ENCODE measurements at places on chromosomes 7 and 10.

GRCh38 chr10:22697800-22698199, 16.6 kb downstream of the PIP4K2A start:
- no peak for DNase-seq

DNA sequence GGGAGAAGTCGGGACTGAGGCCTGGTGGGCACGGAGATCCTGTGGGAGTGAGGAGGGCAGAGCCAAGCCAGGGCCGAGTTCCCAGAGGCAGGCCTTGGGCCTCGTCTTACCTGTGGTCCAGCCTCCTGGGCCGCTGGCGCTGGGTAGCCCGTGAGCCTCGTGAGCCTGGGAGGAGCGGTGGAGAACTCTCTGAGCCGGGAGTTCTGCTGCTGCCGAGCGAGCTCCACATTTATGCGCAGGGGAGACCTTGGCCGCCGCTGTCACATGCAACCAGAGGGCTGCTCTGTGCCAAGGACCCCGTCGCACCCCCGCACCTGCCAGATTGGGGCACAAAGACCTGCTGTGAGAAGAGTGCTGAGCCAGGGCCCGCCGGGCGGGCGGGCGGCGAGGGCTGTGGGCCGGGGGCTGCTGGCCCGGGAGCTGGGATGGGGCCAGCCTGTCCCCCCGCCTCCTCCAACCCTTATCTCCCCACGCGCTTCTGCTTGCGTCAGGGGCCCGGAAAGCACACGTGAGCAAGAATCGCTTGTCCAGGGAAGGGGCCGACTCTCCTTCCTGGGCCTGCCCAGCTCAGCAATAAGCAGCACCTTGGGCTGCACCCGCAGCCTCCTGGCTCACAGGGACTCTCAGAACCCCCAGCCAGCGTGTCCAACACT, 10.2 kb downstream of the VENTX start:
- no peak for DNase-seq

GRCh38 chr10:111732166-111732785, 451.3 kb downstream of the GPAM start:
- no peak for DNase-seq

- DNase-seq = no peak
Measured at GRCh38 chr7:142581341-142581740, 167.9 kb upstream of the PRSS1 start.

DNA sequence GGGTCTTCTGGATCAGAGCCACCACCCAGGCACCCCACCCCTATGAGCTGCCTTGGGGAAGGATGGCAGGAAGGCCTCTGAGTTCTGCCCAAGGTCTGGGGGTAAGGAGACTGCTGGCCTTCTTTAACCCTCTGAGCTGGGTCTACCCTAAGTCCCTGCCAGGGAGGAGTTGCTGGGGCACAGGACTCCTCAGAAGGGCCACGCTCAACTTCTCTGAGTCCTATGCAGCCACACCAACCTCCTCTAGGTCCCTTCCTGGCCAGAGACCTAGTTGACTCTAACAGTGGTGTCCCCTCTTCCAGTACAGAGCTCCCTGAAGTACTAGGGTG, 2.6 kb upstream of the NEURL1 start:
- no peak for DNase-seq

DNA sequence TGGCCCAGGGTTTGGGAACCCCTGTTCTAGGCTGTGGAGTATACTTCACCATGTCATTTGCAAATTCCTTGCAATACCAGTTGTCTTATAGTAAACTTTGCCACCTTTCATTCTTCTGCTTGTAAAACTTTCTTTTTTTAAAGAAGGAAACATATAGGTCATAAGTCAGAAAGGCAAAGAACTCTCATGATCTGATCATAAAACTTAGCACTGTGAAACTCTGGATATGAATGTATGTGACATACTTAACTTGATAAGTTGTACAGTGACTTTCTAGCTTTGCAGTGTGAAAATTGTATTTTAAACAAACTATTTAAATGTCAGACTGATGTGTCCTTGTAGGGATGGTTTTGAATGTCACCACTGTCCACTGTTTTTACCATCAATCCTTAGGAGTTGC, 31.0 kb upstream of the SAMD9L start:
- no peak for DNase-seq

DNA sequence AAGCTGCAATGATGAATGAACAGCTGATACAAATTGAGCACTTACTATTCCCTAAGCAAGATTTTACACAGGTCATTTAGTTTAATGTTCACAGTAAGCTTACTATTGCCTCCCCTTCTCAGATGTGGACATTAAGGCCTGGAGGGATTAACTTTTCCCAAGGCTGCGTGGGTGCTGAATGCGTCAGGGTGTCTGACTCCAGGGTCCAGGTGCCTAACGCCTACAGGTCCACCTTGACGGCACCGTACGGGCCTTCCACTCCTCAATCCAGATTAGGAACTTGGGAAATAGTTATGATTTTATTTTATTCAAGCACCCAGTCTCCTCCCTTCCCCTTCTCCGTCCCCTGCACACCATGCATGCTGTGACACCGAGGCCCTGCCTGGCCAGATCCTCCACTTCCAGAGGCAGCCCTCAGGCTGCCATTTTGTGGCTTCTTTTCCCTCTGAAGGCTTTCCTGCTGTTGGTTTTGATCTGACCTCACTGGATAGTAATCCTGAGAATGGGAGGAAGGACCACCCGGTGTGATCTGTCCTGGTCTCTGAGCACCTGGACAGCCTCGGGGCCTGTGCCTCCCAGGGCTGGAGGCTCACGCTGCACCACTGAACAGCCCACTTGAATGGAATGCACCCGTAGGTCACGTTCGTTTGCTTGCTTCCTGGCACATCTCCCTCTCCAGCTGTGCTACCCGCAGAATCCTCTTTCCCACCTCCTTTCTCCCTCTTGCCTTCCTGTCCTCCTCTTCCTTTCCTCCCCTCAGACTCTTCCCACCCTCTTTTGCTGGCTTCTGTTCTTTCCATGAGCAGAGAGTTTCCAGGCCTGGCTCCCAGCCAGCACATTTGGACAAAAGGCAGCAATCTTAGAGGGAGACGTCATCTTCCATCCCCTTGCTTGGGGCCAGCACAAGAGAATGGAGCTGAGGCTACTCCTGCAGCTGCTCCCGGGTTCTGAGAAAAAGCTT, 14.4 kb downstream of the DENND2A start:
- no peak for DNase-seq

DNA sequence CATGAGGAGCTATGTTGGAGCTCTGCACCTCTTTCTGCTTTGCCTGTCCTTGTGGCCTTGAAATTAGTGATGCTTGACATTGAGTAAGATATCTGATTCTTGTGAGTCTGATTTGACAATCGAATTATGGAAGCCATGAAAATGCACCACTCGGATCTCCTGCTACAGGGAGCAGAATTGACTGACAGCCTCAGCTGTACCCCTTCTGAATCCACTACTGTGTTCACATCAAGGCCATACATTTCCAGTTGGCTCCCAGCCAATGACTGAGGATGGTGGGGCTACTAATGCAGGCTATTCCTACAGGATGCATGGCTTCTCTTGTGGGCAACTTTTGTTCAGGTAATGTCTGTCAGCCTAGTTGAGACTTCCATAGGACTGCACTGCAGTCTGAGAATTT, 321.9 kb downstream of the REEP3 start:
- no peak for DNase-seq

DNA sequence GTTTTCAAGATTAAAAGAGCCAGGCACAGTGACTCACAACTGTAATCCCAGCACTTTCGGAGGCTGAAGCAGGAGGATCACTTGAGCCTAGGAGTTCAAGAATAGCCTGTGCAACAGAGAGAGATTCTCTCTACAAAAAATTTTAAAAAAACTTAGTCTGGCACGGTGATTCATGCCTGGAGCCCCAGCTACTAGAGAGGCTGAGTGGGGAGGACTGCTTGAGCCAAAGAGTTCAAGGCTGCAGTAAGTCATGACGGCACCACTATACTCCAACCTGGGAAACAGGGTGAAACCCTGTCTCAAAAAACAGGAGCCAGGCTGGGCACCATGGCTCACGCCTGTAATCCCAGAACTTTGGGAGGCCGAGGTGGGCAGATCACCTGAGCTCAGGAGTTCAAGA, 86.6 kb upstream of the KCTD7 start:
- DNase-seq = no peak

DNA sequence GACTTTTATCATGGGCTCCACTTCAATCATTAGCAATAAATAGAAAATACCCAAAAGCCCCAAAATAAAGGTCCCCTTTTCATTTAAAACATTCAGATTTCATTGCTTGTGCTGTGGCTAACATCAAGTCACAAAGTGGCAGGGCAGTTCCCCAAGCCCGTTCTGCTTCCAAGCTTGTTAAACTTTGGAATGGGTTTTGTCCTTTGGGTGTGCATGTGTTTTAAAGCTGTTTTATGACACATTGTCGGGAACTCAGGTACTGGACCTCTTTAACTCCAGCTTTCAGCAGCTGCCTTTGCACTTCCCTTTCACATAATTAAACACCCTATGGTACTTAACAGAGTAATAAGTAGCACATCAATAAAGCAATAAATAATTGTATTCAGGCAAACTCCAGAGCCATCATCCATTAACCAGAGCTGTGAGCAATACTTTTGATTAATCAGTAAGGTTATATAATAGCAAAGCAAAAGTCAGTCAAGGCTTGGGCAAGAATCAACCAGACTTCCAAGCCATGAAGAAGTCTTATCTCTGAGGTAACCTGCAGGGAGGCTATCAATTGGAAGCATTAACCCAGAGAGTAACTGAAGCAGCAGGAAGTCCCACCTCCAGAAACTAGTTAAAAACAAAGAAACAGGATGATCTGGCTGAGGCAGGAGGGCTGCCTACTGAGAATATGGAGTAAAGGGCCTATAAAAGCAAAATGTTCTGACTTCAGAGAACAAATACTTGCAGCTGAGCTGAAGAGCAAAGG, 56.1 kb upstream of the ARID5B start:
- DNase-seq = no peak

GRCh38 chr10:130180416-130180815, 44.2 kb downstream of the GLRX3 start:
- no peak for DNase-seq

DNA sequence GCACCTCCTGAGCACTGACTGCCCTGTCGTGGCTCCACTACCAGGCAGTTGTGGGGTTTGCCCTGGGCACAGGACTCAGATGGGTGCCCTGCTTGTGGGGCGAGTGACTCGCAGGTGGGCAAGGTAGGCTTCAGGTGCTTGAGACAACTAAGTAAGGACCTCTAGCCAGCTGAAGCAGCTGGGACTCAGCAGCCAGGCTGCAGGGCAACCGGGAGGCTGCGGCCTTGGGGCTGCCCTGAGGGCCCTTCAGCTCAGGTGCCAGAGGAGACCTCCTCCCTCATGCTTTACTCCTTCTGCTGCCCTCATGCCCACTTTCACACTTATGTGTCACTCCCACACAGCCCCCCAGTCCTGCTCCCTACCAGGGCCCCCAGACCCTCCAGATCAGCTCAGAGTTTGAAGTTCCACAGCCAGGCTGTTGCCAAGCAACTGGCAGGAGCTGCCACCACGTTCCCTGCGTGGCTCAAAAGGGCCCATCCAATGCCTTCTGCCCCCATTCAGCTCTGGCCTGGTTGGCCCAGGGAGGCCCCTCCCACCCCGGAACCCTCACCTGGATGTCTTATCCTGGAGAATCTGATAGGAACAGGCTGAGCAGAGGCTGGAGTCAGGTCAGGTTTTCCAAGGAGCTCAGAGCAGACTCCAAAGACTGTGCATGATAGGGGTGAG, 10.0 kb downstream of the TLX1 start:
- no peak for DNase-seq

GRCh38 chr7:155002411-155003091, 373 bp downstream of the PAXIP1 start:
- no peak for DNase-seq

DNA sequence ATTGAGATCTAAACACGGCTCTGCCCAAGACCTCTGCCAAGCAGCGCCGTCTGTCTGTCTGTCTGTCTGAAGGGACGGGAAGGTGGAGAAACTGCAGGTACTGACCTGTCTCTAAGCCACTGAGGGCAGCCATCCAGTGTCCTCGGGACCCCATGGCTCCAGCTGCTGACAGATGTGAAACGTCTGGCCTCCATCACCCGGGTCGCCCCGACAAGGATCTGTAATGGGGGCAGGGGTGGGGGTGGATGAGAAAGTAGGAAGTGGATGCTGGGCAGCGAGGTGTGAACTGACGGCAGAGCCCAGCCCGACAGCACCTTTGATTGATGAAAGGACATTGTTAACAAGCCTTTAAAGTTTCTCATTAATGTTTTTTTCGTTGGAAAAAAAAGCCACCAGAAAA, 193.1 kb downstream of the EBF3 start:
- DNase-seq = no peak

- DNase-seq = no peak
Measured at GRCh38 chr7:101862280-101863220, 45.1 kb downstream of the CUX1 start.

- no peak for DNase-seq
Measured at GRCh38 chr10:86591436-86591835, 62.9 kb upstream of the OPN4 start.
